ENCODE measurements at places on chromosomes 1 and 21. TPM values are rescaled to one million over a fixed set of nuclear protein-coding genes. Genes with fewer than 3 reads are reported as not detected.

DNA sequence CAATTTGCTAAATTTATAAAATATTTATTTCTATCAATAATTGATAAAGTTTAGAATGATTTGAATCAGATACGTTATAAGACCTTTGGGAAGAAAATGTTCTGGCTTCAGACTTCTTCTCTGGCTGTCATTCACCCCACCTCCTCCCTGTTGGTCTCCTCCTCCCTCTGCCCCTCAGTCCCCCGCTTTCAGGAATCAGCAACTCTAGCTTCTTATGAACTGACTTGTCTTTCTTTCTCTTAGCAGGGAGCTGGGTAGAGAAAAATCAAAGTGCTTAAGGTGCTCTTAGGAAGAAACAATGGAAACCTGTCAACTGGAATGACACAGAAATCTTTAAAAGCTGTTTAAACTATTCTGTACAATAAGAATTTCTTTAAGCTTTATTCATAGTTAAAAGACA, 71.3 kb upstream of the ETV3 start:
- no peak for DNase-seq

GRCh38 chr1:97135972-97136371, 414.4 kb downstream of the PTBP2 start:
- no peak for DNase-seq

DNA sequence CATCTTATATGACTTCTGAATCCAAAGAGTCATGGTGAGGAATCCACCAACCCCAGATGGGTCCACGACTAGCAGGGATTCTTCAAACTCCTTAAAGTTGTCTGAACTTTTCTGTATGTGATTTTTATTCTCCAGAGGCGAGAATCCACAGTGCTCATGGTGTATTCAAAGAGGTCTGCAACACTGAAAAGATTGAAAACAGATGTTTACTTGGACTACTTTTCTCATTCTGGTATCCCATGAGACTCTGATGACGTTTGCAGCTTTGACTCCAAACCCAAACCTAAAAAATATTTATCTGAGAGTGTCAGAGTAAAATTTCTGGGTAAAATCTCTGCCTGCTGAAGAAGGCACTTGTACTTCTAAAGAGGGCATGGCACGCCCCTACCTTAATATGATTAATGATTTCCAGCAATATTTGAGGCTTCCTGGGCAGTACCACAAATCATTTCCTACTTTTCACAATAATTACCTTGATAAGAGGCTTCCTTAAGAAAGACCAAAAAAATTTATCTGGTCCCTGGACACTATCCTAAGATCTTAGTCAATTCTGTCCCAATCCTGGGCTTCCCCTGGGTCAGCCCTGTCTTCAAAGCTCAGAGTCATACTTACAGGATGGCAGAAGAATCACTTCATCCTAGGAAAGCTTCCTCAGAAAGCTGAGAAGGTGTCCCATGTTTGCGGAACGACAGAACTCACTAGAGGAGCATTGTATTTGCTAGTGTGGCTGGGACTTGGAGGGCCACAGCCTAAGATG, 76.5 kb upstream of the MAP10 start:
- DNase-seq: no peak

GRCh38 chr1:111190931-111191451, 9.5 kb downstream of the DENND2D start:
- no peak for DNase-seq

GRCh38 chr1:155125511-155125945, 2.1 kb upstream of the EFNA1 start:
- no peak for DNase-seq

DNA sequence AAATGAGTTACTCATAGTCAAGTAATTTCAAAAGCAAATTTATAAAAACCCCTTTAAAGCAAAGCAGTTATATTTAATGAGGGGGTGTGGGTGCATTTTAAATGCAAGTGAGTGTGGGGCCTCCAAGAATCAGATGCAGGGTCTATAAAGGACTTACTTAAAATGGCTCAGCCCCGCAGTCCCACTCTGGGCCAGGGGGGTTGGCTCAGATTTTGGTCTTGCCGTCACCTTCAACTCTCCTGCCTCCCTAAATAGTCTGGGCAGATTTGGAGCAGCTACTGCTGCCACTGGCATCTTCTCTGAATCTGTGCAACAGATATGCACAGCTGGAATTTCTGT, 16.2 kb downstream of the AMPD2 start:
- no peak for DNase-seq

- DNase-seq: no peak
These were observed 5.4 kb downstream of the PPP2R5A start for GRCh38 chr1:212290608-212291007.

DNA sequence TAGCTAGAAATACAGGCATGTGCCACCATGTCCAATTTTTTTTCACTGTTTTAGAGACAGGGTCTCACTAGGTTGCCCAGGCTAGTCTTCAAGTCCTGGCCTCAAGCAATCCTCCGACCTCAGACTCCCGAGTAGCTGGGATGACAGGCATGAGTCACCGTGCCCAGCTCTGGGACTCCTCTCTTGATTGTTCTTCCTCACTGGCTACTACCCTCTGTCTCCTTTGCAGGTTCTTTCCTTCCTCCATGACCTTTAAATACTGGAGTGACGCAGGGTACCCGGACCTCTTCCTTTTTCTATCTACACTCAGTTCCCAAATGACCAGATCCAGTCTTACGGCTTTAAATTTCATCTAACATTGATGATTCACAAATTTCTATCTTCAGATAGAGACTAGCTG, 34.9 kb downstream of the ASH1L start:
- DNase-seq: no peak

GRCh38 chr1:23627069-23627735, 64.4 kb upstream of the RPL11 start:
- no peak for DNase-seq

GRCh38 chr1:167983797-167984420, 47.0 kb upstream of the MPC2 start:
- DNase-seq: no peak

DNA sequence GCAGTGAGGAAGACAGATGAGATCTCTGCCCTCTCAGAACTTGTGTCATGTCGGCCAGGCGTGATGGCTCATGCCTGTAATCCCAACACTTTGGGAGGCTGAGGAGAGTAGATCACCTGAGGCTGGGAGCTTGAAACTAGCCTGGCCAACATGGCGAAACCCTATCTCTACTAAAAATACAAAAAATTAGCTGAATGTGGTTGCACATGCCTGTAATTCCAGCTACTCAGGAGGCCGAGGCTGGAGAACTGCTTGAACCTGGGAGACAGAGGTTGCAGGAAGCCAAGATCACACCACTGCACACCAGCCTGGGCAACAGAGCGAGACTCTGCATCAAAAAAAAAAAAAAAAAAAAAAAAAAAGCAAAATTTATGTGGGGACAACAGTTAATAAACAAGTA, 40.9 kb upstream of the RALGPS2 start:
- DNase-seq: no peak

GRCh38 chr1:56153276-56153675, 426.1 kb downstream of the PLPP3 start:
- peak; percentile 88 for DNase-seq

DNA sequence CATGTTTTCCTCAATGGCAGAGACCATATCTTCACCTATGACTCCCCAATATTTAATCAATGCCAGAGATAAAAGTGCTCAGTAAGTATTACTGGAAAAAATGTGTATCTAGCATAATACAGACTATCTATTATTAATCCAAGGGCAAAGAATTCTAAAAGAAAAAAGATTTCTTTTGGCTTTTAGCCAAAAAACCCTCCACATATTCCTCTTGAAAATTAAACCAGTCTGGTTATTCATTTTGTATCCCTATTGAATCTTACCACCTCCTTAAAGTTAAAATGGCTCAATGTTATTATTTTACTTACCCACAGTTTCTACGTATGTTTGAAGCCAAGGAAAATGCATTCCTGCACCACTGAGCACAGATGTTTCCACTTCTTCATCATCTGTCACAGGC, 1.6 kb downstream of the TAF1A start:
- DNase-seq: no peak

- DNase-seq: no peak
These were observed 34.2 kb downstream of the HMCN1 start for GRCh38 chr1:185768371-185768770.

DNA sequence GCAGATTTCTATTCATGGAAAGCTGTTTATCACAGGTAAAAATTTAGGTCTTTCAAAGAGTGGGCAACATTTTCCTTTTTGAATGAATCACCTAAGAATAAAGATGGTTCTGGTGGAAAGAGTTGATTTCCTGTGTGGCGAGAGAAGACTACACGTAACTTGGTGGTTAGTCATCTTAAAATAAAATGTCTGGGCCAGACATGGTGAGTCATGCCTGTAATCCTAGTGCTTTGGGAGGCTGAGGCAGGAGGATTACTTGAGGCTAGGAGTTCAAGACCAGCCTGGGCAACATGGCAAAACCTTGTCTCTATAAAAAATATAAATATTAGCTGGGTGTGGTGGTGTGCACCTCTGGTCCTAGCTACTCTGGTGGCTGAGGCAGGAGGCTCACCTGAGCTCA, 65.7 kb downstream of the DISP1 start:
- DNase-seq: no peak

DNA sequence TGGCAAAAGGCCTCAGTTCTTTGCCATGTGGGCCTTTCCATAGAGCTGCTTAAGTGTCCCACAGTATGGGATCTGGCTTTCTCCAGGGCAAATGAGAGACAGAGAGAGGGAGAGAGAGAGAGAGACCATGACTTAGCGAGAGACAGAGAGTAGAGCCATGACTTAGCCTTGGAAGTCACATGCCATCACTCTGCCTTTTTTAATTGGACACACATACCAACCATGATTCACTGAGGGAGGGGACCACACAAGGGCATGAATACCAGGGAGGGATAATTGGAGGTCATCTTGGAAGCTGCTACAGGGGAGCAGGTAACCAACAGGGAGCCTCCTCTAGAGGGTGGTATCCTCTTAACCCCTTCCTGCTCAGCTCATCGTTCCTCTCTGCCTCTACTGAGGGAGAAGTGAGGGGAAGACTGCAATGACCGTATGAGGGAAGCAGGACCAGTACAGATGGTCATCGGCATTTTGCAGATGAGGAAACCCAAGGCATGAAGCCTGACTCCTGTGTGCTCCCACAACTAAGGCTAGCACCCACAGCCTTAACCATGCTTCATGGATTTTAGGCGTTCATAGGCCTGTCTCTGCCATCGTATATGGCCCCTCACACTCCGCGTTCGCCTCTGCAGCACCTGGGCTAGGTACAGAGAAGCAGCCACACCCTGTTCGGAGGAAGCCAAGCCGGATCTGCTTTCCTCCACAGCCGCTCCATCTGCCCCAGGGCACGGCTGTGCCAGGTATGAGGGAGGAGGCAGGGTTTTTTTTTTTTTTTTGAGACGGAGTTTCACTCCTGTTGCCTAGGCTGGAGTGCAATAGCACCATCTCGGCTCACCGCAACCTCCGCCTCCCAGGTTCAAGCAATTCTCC, 38.6 kb downstream of the MEF2D start:
- DNase-seq: no peak

GRCh38 chr1:221543529-221544120, 198.3 kb downstream of the DUSP10 start:
- DNase-seq: peak; percentile 39

DNA sequence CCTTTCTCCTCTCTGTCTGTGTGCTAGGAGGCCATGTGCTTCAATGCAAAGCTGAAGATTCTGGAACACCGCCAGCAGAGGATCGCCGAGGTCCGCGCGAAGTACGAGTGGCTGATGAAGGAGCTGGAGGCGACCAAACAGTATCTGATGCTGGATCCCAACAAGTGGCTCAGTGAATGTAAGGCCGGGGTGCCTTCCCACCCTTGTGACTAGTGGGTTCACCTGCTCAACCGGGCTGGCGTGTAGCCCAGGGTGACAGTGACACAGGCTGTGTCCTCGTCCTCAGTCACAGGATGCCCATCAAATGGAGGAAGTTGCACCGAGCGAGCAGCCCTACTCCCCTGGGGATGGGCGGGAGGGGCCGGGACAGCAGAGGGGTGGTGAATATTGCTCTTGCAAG, 544.1 kb downstream of the KIF26B start:
- DNase-seq: no peak

DNA sequence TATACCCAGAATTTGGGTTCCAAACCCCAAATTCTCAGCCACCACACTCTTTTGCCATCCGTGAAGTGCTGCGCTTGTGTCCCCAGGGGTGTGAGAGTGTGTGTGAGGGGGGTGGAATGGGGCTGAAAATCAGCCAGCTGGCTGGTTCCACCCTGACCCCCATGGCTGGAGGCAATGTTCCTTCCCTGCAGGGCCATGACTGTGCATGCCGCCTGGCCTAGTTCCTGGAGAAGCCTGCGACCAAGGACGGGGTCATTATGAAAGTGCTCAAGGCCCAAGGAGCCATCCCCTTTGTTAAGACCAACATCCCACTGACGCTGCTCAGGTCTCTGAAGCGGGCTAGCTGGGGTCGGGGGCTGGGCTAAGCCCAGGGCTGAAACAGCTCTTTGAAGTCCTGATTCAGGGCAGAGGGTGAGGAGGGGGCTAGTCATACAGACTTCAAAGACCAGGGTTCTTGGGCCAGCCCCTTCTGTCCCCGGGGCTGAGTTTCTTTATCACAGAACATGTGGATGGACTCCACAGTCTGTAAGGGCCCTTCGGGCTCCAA, 38.7 kb downstream of the FAAH start:
- no peak for DNase-seq

DNA sequence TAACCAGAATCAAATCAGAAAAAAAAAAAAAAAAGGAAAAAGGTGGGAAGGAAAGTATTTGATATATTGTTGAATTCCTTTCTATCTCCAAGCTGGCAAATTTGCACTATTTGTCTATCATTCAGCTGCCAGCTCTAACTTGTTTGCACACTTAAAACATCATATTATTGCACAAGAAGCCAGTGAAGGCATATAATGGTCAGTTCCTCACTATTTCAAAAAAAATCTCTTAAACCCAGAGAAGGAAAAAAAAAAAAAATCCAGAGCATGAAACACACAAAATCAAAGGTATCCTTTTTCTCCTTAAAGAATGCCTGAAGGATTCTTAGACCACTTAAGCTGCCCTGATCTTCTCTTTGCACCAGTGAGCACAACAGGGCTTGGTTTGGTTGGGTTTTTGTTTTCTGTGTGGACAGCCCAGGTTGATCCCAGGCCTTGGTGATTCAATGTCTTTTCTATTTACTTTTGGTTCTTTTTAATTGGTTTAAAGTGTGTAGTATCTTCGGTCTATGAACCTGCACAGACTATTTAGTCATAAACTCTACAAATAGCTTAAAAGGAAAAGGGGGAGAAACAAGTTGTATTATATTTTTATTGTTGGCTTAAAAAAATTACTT, 40.2 kb downstream of the DUSP10 start:
- DNase-seq: no peak

- DNase-seq: no peak
These were observed 8.6 kb downstream of the CTSE start for GRCh38 chr1:206015071-206015470.

GRCh38 chr1:145999321-146000024, 3.1 kb upstream of the TXNIP start:
- DNase-seq: peak; percentile 22

C1orf141 gene
- total RNA-seq: not detected

C4BPA gene
- not detected for total RNA-seq

CD48 gene
- total RNA-seq: not detected

UBASH3A gene
- total RNA-seq: not detected

NFYC gene
- 13.0 TPM for total RNA-seq

NIPAL3 gene
- 19.0 TPM for total RNA-seq

OXCT2 gene
- total RNA-seq: 3.6 TPM

FAM163A gene
- total RNA-seq: 0.51 TPM

VWA5B1 gene
- total RNA-seq: not detected

LEFTY2 gene
- not detected for total RNA-seq

Data from dermis microvascular lymphatic vessel endothelial cell (primary cell).